Fibroblast of skin of left quadriceps (primary cell): ENCODE measurements at places on chromosomes 3 and 15.

GRCh38 chr15:22925875-22926274 is 54.3 kb downstream of the CYFIP1 start:
- DNase-seq, result no peak

DNA sequence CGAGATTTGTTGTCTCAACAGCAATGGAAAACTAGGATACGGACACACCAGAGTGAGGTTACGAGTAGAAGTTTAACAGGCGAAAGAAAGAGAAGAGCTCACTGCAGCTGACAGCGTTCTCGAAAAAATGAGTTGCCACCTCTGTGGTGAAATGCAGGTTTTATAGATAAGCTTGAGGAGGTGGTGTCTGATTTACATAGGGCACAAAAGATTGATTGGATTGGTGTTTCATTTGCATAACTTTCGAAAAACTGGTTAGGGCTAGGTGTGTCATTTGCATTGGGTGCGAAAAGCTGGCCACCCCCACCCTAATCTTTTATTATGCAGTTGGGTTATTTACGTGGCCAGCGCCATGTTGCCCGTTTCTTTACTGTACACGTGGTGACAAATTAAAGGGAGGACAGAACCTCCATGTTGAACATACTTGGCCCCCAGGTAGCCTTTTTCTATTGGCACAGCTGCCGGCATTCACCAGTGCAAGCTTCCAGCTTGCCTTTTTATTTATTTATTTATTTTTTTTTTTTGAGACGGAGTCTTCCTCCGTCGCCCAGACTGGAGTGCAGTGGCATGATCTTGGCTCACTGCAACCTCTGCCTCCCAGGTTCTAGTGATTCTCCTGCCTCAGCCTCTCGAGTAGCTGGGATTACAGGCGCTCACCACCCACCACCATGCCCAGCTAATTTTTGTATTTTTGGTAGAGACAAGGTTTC is 8.3 kb downstream of the IFT122 start:
- no peak for DNase-seq

GRCh38 chr15:54566654-54567053 is 588.4 kb downstream of the UNC13C start:
- no peak for DNase-seq

DNA sequence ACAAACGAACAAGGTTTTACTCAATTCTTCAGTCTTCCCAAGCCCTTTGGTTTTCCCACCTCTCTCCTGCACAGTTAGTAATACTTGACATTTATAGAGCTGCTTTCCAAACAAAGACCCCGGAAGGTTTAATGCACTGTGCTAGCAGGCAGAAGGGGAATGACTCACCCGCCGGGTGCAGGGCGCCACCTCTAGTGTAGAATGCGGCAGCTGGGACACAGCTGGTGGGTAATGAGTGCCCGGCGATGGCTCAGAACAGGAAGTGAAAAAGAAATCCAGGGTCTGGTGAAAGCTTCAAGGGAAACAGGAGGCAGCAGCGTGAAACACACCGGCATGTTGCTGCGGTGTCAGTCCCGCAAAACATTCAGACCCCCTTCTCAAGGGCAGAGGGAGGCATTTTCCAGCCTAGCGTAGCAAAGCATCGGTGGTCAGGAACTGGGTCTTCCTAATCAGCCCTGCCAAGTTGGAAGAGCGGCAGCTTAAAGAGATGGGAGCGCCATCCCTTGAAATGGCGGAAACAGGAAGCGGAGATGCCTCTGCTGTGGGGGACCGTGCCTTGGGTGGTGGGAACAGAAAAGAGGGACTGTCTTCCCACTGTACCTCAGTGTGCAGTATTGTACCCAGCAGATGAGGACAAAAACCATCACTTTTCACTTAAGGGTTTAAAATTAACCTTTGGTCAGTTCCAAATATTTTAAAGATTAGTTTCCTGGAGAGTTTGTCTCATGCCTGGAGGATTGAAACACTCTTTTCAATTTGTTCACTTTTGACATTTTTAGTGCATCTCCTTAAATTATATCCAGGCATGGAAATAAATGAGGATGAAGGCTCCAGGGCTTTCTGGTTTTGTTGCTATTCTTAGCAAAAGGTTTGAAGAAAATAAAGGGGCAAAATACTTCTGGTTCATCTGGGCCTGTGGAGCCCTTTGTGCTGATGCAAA is 160.7 kb upstream of the MCTP2 start:
- DNase-seq, result peak; percentile 66

DNA sequence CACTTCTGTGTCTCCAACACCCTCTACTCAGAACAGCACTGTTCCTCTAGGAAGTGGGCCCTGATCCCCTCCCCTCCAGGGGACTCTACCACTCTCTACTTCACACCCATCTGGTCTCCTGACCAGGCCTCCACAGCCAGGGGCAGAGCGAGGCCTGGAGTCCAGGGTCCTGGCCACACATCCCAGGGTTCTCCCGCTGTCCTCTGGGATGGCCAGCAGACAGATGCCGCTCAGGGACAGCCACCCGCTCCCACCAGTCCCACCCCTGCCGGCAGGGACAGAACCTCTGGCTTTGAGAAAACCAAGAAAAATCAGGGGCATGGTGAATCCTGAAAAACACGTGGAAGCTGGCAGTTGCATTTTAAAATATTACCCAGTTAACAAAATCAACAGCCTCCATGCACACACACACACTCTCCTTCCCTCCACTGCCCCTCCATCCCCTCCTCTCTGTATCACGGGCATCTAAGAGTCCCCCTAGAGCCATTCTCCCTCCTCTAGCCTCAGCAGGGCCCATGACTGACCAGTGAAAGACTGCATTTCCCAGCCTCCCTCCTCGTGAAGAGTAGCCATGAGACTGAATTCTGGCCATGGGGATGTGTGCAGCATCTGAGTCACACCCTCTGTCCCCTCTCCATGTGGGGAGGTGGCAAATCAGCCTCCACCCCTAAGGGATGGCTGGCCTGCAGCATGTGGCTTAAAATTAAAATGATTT is 32.1 kb upstream of the IQSEC1 start:
- DNase-seq, result no peak

- DNase-seq, result no peak
These were observed 120.9 kb downstream of the ITPR1 start for GRCh38 chr3:4614070-4614469.
